NCI-H2029 treated with DMSO at 0.1 percent for 48 hours (cell line): ENCODE measurements at places on chromosomes 3 and 15.

GRCh38 chr3:35183927-35184675 lies 455.2 kb upstream of the ARPP21 start:
- no peak for DNase-seq

GRCh38 chr15:52098323-52098722 lies 14.3 kb downstream of the BCL2L10 start:
- no peak for DNase-seq

DNA sequence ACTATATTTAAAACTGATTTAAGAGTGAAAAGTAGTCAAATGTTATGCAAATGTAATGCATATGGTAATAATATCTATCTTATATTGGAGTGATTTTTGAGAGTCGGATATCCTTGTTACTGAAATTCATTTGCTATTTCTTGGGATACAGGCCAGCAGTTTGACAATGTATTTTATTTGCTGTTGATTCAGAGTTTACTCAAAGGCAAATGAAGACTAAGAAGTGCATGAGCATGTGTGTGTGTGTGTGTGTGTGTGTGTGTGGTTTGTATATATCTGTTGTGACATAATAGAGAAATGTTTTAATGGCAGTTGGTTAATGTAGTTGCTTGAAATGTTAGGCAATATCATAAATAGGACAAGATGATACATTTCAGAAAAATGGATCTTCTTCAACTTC lies 39.0 kb downstream of the UNC13C start:
- no peak for DNase-seq

DNA sequence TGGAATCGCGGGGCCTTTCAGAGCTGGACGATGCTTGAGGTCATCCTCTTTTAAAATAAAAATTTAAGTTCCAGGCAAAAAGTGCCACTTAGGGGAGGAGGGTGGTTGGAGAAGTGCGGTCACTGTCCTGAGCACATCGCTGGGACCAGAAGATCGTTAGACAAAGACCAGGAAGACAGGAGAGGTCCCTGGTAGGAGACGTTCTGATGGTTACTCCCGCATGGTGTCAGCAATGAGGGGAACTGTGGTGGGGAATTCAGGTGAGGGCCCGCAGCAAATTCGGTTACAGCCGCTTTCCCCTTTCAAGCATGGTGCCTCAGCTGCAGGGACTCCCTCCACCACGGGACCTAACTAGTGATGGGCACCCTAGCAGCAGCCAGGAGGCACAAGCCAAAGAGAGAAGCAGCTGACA lies 1.0 kb upstream of the ISY1 start:
- DNase-seq = no peak

DNA sequence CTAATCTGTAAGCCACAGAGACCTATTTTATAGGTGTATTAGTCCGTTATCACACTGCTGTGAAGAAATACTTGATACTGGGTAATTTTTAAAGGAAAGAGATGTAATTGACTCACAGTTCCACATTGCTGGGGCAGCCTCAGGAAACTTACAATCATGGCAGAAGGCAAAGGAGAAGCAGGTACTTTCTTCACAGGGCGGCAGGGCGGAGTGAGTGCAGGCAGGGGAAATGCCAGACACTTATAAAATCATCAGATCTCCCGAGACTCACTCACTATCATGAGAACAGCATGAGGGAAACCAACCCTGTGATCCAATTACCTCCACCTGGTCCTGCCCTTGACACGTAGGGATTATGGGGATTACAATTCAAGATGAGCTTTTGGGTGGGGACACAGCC lies 108.7 kb downstream of the GALK2 start:
- no peak for DNase-seq

DNA sequence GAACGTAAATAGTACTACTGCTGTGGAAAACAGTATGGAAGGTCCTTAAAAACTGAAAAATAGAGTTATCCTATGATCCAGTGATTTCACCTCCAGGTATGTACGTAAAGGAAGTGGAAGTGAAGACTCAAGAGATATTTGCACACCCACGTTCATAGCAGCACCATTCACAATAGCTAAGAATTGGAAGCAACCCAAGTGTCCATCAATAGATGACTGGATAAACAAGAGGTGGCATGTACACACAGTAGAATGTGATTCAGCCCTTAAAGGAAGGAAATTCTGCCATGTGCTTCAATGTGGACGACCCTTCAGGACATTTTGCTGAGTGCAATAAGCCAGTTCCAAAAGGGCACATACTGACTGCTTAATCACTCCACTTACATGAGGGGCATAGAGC lies 188.3 kb downstream of the APBA2 start:
- DNase-seq = peak; percentile 62
